Activated naive CD8-positive, alpha-beta T cell treated with anti-CD3 and anti-CD28 coated beads, Interleukin-2, amount 50 U/mL, for 24 hours (primary cell): ENCODE measurements at places on chromosomes 2 and 18.

DNA sequence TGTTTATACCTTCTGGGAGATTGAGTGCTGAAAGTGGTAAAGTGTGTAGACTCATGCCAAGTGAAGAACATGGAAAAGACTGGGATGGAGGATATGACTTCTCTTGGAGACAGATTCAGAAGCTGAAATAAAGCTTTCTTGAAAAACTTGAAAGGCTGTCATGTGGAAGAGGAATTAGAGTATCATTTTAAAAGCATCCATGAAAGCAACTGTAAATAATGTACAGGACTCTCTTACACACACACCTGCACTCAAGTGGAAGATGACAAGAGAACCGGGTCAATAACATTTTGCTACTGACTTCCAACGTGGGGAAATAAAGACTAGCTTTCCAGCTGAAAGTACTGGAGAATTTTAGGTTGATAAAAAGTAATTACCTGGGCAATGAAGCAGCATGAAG lies 658.2 kb downstream of the TDRD15 start:
- no peak overlapping the region for H3K27ac ChIP-seq
- H3K36me3 ChIP-seq: no peaks in the 10 kb centered on the region
- H3K27me3 ChIP-seq: no peaks in the 10 kb centered on the region
- no peaks in the 10 kb centered on the region for H3K4me1 ChIP-seq

- H3K36me3 ChIP-seq: no peaks in the 10 kb centered on the region
- peaks cover 7% of the 10 kb centered on the region for H3K4me1 ChIP-seq
- H3K27me3 ChIP-seq: peaks cover 11% of the 10 kb centered on the region
- no peak overlapping the region for H3K4me3 ChIP-seq
These were observed 61.4 kb downstream of the FAM161A start for GRCh38 chr2:61792355-61792890.

DNA sequence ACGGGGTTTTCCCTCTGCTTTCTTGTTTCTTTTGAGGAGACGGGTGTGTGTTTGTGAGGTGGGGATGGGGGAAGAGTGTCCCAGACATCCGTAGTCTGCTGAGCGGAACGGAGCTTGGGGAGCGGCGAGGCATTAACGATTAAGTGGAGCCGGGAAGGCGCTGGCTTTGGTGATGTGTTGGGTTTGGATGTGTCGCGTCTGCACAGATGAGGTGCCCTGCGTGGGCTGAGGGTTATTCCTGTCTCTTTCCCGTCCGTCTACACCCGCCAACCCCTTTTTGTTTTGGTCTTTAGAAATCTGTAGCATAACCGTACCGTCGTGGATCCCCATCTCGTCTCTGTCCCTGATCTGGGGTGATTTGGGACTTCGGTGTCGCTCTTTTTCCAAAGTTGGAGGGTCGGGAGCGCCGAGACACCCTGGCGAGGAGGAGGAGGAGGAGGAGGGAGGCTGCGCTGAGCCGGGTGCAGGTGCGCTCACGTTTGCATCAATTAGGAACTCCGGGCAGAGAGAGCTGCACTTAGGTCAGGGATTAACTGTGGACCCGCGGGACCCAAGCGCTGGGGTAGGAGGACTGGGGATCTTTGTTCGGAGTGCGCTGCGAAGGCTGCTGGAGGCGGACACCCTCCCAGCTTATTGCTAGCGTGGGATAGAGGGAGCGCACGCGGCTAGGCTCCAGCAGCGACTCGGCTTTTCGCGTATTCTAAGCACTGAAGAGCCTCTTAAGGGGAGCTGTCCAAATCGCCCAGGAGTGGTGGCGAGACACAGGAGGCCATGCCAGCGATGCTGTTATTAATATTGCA lies 720.3 kb downstream of the DPP10 start:
- H3K4me1 ChIP-seq: peaks cover 5% of the 10 kb centered on the region
- no peak for DNase-seq
- no peaks in the 10 kb centered on the region for H3K36me3 ChIP-seq
- H3K27me3 ChIP-seq: peaks cover 34% of the 10 kb centered on the region

DNA sequence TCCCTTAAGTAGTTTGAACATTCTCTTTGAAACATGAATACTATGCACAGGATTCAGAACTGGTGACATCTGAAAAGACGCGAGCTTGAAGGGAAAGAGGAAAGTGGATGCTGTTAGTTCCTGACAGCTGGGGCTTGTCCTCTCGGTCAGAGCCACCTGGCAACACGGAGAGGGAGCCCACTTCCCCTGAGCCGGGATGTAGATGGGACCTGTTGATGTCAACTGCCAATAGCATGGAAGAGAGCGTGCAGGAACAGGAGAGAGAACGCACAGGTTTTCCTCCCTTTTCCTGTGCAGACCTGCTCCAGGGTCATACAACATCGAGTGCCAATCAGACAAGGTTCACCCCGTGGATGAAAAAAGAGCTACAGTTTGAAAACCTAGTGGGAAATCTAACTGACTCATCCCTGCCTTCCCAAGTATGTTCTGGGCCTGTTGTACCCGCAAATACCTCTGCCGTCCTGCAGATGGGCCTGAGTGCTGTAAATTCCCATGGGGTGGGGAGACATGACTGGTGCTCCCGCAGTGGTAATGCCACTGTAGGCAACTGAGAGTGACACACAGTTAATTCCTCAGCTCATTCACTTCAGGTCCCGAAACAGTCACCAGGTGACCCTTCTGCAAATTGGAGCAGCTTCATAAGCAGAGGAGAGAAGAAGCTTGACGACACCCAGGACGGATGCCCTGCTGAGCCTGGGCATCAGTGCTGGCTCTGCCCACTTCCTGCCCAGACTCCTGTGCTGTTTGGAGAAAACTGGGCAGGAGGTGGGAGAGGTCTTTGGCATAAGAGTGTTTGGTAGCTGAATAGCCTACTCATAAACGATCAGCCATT lies 13.9 kb upstream of the MBP start:
- H3K4me1 ChIP-seq: peaks cover 53% of the 10 kb centered on the region

GRCh38 chr2:20107776-20108175 lies 56.3 kb upstream of the LAPTM4A start:
- no peaks in the 10 kb centered on the region for H3K36me3 ChIP-seq
- peaks cover 25% of the 10 kb centered on the region for H3K27me3 ChIP-seq
- peaks cover 2% of the 10 kb centered on the region for H3K4me1 ChIP-seq

GRCh38 chr2:39127973-39128372 lies 7.1 kb upstream of the SOS1 start:
- peak overlapping the region; percentile 80 for H3K27ac ChIP-seq
- no peaks in the 10 kb centered on the region for H3K27me3 ChIP-seq
- peak; percentile 42 for DNase-seq
